ENCODE measurements at places on chromosomes 4 and X.

- peak; percentile 33 for DNase-seq
Measured at GRCh38 chr4:56048383-56048701, 99.6 kb downstream of the CEP135 start.

GRCh38 chrX:123185721-123186120, 1.6 kb downstream of the GRIA3 start:
- DNase-seq = no peak

DNA sequence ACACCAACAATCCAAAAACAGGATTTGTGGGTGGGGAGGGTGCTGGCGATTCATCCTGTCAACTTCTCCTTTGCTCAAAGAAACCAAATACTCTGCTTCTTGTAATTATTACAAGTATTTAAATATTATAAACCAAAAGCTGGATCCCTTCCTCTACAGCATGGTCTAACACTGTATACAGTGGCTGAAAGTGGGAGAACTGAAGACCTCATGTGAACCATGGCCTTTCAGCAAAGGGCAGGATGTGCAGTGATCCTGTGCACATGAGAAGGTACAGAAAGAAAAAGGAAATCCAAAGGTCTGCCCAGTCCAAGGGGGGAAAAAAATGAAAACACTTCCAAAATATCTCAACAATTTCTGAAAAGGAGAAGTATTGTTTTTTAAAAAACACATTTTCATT, 5.3 kb upstream of the CXorf38 start:
- no peak for DNase-seq

GRCh38 chr4:100848841-100849240, 331.0 kb upstream of the EMCN start:
- no peak for DNase-seq

DNA sequence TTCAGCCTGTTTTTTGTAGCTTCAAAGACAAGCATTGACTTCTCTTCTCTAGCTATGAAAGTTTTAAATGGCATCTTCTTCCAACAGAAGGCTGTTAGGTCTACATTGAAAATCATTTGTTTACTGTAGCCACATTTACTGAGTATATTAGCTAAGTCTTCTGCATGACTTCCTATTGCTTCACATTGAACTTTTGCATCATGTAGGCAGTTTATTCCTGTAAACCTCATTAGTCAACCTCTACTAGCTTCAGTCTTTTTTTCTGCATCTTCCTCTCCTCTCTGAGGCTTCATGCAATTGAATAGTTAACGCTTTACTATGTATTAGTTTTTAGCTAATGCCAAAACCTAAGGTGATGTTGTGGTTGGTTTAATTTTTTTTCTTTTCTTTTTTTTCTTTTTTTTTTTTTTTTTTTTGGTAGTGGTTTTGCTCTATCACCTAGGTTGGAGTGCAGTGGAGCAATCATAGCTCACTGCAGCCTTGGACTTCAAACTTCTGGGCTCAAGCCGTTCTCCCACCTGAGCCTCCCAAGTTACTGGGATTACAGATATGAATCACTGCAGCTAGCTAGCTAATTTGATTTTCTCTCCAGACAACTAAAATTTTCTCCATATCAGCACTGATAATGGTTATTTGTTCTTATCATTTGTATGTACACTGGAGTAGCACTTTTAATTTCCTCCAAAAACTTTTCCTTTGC, 3.4 kb downstream of the UGT2A3 start:
- no peak for DNase-seq

GRCh38 chrX:20066968-20067708, 49.6 kb downstream of the MAP7D2 start:
- DNase-seq = peak; percentile 58

- no peak for DNase-seq
Measured at GRCh38 chr4:172143605-172144314, 330.6 kb downstream of the GALNTL6 start.

DNA sequence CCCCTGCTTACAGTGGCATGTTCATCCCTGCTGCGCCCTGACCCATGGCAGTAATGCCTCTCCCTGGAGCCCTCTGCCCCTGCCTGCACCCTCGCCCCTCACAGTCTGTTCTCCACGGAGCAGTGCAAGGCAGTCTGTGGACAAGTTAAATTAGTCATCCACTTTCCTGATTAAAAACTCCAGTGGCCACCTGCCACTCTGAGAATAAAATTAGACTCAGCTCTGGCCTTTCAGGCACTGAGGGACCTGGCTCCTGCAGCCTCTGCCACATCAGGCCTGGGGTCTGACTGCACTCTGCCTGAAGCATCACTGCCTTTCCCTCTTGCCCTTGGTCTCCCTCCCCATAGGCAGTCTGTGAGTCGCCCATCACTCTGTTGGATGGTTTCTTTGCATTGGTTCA, 53.6 kb downstream of the GRK4 start:
- DNase-seq = no peak
